ENCODE measurements at places on chromosomes 6 and 20. TPM values are rescaled to one million over a fixed set of nuclear protein-coding genes. Genes with fewer than 3 reads are reported as not detected.

MANEA gene
- 16.6 TPM for total RNA-seq

PROCR gene
- total RNA-seq: not detected

IL17F gene
- 0.65 TPM for total RNA-seq

TTPAL gene
- total RNA-seq: 16.1 TPM

SLC44A4 gene
- not detected for total RNA-seq

RCAN2 gene
- total RNA-seq: 0.10 TPM

KIAA0408 gene
- total RNA-seq: 3.4 TPM

TDRD6 gene
- total RNA-seq: not detected

PDE7B gene
- total RNA-seq: 1.6 TPM

TCP11 gene
- not detected for total RNA-seq

ZKSCAN4 gene
- 8.0 TPM for total RNA-seq

FAM83D gene
- 13.4 TPM for total RNA-seq

C6orf47 gene
- total RNA-seq: 23.6 TPM

SIM1 gene
- not detected for total RNA-seq

IMPG1 gene
- total RNA-seq: not detected

FAM209A gene
- 2.4 TPM for total RNA-seq

BFSP1 gene
- 1.1 TPM for total RNA-seq

TFAP2A gene
- total RNA-seq: not detected

LINC00237 gene
- total RNA-seq: not detected

OR12D1 gene
- not detected for total RNA-seq

PCNA gene
- 354 TPM for total RNA-seq

MYB gene
- total RNA-seq: 5.2 TPM

ZNF451 gene
- total RNA-seq: 64.6 TPM

OR2J3 gene
- total RNA-seq: not detected

MAS1 gene
- not detected for total RNA-seq

RNF5 gene
- total RNA-seq: 38.0 TPM

OR2J1 gene
- total RNA-seq: not detected

ABHD16A gene
- total RNA-seq: 54.9 TPM

ULBP3 gene
- total RNA-seq: 1.8 TPM

TSBP1 gene
- total RNA-seq: not detected

CRISP3 gene
- not detected for total RNA-seq

VSX1 gene
- total RNA-seq: not detected

PLG gene
- not detected for total RNA-seq
